ENCODE measurements at places on chromosomes 16 and 17.

DNA sequence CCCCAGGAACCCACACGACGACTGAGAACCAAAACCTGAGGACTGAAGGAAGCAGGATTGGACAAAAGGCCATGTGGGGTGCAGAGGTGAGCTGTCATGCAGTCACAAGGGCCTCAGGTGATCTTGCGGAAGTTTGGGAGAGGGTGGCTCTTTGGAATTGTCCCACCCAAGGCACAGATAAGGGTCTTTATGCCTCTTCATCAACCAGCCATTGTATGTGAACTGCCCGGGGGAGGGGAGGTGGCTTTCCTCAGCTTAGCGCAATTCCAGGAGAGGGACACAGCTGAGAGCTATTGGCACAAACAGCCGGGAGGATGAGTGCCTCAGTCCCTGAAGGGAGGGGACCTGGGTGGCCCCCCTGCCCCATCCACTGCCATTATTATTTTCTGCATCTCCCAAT, 55.1 kb upstream of the PHOSPHO1 start:
- DNase-seq = no peak

DNA sequence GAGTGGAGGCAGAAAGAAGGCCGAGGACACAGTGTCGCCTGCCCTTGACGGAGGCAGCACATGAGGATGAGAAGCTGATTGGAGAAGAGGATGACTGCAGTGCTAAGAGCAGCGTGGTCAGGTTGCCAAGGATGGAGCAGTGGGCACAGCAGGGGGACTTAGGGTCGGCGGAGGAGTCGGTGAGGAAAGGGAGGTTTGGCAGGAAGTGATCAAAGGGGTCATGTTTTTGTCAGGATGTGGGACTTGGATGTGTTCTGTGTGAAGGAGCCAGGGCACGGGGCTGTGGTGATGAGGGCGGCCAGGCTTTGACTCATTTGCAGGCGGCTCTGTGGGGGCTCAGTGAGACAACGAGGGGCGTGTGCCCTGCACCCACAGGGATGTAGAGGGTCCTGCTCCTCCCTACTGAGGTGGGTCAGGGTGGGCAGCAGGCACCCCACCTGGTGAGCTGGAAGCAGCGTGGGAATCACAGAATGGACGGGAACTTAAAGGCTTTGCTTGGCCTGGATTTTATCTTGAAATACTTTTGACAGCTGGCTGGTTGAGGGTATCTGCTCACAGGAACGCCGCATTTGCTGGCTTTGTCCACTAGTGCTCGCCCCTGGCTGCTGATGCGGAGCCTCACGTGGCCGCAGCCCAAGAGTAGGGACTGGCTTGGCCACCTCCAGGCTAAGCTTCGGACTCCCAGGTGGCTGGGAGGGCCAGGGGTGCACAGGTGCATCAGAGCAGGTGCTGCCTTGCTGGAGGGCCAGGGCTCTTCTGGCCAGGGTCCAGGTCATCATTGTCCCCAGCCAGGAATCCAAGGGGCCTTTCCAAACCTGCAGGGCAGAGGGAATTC, 6.0 kb downstream of the MPG start:
- DNase-seq = no peak

DNA sequence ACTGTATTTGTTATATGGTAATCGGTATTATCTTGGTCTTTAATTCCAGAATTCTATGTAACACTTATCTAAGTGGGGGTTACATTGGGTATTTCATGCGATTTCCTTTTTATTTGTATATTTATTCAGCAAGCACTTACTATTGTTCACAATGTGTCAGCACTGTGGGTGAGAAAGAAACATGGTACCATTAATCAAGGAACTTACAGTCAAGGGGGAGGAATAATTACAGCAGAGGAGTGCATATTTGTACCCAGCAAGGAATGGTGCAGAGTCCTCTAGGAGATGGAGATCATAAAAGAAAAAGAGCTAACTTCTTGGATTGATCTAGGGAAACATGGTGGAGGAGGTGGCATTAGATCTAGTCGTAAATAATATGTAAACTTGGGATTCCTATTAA, 117.0 kb upstream of the KCNJ16 start:
- no peak for DNase-seq

DNA sequence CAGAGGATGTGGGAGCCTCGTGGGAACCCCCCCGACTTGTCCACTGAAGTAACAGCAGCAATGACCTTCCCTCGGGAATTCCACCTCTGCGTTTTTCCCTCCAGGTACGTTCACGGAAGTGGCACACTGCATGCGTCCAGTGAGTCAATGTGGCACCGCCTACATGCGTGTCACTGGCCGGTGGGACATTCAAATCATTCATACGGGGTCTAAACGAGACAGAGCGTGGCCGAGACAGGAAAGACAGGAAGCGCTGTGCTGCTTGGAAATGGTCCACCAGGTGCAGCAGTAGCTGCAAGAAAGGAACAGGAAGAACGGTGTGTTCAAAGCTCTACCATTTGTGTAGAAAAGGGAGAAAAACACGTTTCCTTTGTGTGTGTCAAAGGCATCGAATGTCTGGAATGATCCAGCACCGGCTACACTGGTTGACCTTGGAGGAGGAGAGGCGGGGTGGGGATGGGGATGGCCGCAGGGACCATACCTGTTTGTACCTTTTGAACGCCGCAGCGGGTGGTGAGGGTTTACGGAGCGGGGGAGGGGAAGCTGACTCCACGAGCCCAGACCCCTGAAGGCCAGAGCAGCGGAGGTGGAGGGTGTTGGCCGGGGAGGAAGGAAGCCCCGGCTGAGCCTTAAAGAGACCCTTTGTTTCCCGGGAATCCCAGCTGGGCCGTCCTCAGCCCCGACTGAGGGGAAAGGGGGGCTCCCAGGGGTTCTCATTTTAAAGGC, 1.7 kb upstream of the PGAP6 start:
- no peak for DNase-seq

GRCh38 chr17:81572563-81573168, 20.5 kb upstream of the FAAP100 start:
- no peak for DNase-seq

DNA sequence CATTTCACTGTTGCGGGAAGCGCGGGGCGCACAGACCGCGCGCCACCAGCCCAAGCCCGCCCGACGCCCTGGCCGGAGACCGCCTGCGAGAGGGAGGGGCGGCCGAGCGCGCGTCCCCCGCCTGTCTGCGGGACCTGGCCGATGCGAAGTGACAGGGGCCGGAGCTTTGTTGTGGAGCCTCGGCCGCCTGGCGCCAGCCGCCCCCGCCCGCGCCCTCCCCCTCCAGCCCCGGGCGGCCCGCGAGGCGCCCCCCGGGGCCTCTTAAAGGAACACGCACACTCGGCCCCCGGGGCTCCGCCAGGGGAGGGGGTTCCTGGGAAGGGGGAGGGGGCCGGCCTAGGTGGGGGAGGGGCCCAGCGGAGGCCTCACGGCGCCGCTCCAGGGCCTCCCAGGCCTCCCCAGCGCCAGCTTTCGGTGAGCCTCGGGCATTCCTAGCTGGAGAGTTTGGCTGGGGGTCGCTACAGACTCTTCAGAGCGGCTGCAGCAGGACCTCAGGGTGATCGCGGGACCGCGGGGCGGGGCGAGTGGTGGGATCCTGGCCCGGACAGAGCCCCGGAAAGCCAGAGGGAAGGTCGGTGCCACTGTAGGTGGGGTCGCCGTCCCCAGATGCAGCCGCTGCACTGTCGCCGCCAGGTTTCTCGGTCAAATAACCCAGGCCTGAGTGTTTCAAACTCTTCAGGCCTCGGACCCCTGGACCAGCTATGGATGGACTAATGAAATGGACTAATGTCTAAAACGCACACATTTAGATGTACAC, 2.4 kb upstream of the TBX2 start:
- DNase-seq = no peak

- no peak for DNase-seq
Measured at GRCh38 chr17:56876766-56877179, 37.1 kb downstream of the TRIM25 start.

DNA sequence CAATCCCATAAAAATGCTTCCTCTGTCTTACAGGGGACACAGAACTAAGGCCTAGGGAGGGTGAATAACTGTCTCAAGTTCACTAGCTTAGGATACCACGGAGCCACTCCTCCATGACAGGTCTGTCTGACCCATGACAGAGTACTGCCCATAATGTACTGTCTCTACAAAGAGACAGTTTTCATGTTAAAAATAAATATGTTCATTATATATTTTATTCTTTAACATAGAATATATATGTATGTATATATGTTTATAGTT, 28.3 kb upstream of the DYNLRB2 start:
- no peak for DNase-seq

DNA sequence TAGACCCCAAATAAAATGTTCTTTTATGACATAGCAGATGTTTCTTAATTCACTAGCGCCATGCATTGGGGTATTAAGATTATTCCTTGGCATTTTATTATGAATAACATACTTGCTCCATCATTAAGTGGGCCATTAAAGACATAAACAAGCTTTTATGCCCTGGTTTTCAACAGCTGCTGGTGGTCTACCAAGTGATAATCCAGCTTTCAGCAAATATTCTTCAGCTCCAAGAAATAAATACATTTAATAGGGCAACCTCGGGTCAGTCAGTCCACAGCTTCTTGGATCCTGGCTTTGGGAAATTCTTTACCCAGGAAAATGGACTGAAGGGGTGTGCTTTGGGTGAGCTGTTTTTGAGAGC, 217.3 kb upstream of the IRX3 start:
- no peak for DNase-seq

- no peak for DNase-seq
Measured at GRCh38 chr16:58733248-58733670, 857 bp downstream of the GOT2 start.

GRCh38 chr17:49514071-49514721, 19.1 kb downstream of the NGFR start:
- DNase-seq = no peak

GRCh38 chr16:87046235-87046634, 271.0 kb downstream of the C16orf95 start:
- DNase-seq = no peak

DNA sequence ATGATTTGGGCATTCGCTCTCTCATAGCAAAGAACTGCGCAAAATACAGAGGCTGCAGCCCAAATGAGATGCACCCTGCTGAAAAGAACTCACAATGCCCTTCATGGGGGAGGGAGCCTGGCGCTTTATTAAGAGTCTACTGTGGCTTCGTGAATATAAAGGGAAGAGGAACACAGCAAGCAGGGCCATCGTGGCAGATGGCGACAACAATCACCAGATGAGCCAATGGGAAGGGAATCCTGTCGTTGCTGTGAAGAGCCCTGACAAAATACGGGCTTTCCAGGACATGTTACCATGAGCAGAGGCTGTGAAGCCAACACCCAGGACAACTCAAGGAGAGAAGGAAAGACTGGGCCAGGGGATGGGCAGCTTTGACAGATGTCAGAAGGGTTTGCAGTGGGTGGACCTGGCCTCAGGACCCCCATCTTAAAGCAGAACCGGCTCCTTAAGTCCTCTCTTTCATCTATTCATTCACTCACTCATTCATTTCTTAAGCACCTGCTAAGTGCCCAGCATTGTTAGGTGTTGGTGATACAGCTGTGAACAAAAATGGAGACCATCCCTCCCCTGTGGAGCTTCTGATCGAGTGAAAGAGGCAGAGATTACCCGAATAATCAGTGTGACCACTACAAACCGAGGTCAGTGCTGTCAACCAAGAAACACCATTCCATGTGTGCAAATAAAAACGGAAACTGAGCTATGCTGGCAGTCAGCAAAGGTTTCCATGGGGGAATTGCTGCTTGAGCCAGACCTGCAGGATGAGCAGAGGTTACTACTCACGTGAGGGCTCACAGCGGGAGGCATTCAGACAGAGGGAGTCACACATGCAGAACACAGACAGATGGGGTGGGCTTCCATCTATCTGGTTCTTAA, 125.8 kb downstream of the DYNLRB2 start:
- peak; percentile 60 for DNase-seq

- DNase-seq = no peak
Measured at GRCh38 chr16:76650582-76650981, 373.4 kb downstream of the CNTNAP4 start.

DNA sequence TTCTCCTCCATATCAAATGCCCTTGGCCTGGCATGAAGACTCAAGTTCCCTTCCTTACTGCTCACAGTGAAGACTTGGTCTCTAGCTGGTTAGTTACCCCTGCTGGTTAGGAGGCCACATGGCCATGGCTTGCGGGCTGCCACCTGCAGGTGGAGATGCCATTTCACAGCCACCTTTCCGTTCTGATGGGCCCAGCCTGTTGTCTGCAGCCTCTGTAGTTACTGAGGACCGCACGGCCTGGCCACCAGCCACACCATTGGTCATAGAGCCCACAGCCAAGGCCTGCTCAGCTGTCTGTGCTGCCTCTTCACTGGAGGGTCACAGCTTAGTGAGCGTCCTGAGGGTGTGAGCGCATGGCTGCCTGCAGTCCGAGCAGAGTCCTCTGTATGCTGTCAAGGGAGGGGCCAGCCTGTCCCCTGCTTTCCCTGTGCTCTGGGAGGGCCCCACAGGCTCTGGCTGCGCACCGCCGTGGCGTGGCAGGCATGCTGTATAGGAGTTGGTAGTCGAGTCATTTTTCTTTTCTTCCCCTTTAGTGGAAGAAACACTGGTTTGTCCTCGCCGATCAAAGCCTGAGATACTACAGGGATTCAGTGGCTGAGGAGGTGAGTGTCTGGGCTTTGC, 59.2 kb downstream of the PLD6 start:
- no peak for DNase-seq

DNA sequence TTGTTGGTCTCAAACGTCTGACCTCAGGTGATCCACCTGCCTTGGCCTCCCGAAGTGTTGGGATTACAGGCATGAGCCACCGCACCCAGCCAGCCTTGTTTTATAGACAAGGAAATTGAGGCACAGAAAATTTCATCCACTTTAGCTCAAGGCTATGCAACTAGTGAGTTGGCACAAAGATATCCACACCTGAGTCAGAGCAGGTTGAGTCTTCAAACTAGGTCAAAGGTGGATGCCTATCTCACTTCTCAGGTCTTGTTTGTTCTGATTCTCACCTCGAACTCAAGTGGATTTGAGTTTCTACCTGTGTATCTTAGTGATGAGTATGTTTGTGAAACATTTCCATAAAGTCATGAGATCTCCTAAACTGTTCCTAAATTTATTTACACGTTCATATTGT, 35.6 kb upstream of the GAS7 start:
- no peak for DNase-seq

DNA sequence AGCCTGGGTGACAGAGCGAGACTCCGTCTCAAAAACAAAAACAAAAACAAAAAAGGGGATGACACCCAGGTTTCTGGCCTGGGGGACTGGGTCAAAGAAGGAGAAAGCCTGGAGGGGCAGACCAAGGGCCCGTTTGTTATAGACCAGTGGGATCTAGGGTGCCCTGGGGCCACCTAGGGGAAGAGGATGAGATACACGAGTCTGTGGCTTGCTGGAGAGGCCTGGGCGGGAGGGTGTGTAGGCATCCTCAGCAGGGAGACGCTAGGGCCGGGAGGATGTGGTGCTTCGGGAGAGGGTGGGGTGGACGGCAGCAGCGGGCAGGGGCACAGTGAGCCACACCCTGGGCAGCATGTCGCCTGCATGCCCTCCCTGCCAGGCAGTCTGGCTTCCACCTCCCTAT, 17.1 kb upstream of the CRK start:
- no peak for DNase-seq

Measured in cerebellar nuclear complex (tissue), 1 donor.